ENCODE measurements at places on chromosomes 6 and 20.

DNA sequence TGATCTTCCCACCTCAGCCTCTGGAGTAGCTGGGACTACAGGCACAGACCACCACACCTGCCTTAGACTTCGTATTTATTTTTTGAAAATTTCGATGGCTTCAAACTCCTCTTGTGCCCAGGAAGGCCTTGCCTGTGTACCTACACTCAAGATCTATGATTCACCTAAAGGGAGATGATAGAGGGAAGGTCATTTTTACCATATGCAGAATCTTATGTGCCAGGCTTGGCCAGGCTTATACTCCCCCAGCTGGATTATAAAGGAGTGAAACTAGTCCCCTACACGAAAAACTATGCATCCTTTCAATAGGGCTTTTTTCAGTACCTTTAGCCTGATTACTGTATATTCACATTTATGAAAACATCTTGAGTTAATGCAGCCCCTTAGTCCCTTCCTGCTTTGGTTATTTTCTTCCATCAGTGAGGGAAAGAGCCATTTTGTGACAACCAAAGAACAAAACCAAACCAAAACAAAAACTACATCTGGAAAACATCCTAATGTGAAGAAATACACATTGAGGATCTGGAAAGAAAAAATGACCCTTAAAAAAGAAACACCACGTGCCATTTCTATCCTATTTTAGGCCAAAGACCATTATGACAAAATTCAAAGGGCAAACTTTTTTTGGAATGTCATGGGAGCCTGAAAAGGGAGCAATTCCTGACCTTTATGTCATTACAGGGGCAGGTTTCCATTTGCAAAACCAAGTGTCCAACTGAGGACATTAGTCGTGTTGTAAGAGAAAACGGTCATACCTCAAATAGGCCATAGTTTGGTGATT, 34.7 kb downstream of the RIPOR2 start:
- no peaks in the 10 kb centered on the region for H3K4me1 ChIP-seq
- DNase-seq: no peak
- H3K4me3 ChIP-seq: no peak overlapping the region

GRCh38 chr6:12636336-12636735, 80.2 kb upstream of the PHACTR1 start:
- H3K27me3 ChIP-seq: no peaks in the 10 kb centered on the region
- no peak overlapping the region for H3K27ac ChIP-seq
- no peaks in the 10 kb centered on the region for H3K36me3 ChIP-seq
- DNase-seq: no peak
- no peaks in the 10 kb centered on the region for H3K4me1 ChIP-seq

DNA sequence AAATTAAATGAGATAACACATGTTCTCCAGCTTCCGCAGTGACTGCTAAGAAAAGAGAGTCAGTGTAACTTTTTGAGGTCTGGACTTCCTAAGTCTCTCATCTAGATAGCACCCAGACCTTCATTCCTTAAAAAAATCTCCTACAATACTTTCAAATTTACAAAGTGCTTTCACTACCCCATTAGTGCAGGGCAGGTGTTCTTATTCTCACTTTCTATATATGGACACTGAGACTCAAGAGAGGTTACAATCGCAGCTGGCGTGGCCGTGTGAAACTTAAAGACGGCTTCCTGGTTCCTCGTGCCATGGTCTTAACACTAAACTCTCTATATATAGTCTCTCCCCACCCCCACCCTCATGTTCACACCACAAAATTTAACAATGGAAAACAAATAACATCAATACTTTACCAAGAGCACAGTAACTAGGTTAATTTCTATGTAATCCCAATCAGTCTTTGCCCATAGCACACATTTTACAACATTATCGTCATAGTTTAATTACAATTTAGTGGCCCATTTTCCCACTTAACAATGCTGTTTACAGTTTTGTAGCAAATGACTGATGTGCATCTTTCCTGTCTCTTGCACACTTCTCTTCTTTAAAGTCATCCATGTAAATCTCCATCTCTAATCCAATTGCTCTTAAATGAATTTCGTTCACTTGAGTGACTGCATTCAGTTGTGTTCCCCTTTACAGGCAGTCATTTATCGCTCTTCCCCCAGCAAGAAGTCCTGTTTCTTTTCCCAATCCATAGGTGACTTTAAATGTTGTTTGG, 78.8 kb upstream of the ARID1B start:
- no peak overlapping the region for H3K27ac ChIP-seq
- H3K27me3 ChIP-seq: no peaks in the 10 kb centered on the region
- no peak overlapping the region for H3K4me3 ChIP-seq
- H3K36me3 ChIP-seq: no peaks in the 10 kb centered on the region
- no peak for DNase-seq
- H3K4me1 ChIP-seq: no peaks in the 10 kb centered on the region

GRCh38 chr20:4153251-4153650, 137.9 kb upstream of the RNF24 start:
- peak; percentile 16 for DNase-seq
- no peak overlapping the region for H3K27ac ChIP-seq
- H3K4me1 ChIP-seq: peaks cover 12% of the 10 kb centered on the region

DNA sequence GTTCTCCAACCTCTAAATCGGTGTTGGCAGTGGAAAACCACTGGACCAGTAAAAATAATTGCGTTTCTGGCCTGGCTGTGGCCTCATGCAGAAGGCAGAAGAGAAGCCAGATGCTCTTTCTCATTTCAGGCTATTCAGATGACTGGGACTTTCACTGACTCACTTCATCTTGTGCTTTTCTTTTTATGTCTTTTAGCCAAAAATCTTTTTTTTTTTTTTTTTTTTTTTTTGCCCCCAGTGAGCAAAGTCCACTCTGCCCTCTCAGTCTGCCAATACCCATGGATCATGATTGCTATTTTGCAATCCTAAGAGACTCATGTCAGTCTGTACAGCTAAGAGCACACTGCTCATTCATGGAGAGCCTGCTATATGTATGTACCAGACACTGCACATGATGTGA, 962.5 kb downstream of the KIF16B start:
- H3K27ac ChIP-seq: no peak overlapping the region
- H3K4me1 ChIP-seq: peaks cover 16% of the 10 kb centered on the region
- no peaks in the 10 kb centered on the region for H3K27me3 ChIP-seq
- no peaks in the 10 kb centered on the region for H3K36me3 ChIP-seq
- DNase-seq: no peak

All from lower lobe of right lung (tissue), 2 donors.